Cerebellar nuclear complex (tissue), 1 donor: ENCODE measurements at places on chromosomes 13 and 19.

DNA sequence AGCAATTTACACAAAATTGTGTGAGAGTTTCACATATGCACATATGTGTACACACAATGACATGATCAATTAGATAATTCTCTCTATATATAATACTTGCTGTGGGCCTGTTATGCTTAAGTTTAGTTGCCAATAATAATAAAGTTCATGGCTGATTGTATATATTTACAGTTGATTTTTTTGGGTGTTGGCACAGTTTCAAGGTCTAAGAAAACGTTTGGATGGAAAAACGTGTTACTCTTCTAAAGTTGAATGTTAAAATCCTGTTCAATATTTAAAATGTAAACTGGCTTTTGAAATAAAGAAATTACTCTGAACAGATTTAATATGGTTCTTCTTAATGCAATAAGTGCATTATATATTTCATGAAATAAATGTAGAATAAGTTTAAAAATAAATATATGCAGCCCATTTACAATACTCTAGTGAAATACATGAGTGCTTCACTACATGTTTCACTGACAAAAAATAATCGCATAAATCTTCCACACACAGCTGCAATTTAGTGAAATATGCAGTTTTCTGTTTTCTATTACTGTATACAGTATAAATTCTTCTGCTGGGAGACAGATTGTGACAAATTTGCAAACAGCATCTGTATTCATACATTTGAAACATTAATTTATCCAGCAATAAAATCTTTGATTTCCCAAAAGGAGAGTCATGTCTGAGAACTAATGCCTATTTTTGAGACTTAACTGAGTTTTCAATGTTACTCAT lies 586.9 kb upstream of the KLHL1 start:
- no peak for DNase-seq

- DNase-seq, result no peak
Measured at GRCh38 chr13:111122056-111122455, 6.9 kb downstream of the ARHGEF7 start.

DNA sequence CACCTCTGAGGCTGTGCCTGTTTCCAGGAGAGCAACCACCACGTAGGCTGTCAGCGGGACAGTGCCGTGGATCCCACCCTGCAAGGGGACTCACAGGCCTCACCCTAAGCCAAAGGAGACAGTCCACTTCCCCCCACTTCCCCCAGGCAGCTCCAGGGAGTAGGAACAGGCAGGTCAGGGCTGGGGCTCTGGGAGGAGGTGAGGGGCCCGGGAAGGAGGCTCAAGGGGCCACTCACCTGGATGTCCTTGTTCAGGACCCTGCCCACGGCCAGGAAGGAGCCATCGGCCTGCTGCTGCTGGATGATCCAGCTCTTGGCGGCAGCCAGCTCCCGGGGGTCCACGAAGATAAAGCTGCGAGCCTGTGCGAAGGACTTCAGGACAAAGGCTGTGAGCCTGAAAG lies 25.6 kb downstream of the F2RL3 start:
- no peak for DNase-seq

GRCh38 chr19:46271481-46272197 lies 25.2 kb upstream of the HIF3A start:
- no peak for DNase-seq

GRCh38 chr19:21127898-21128297 lies 13.9 kb upstream of the ZNF431 start:
- DNase-seq, result no peak

DNA sequence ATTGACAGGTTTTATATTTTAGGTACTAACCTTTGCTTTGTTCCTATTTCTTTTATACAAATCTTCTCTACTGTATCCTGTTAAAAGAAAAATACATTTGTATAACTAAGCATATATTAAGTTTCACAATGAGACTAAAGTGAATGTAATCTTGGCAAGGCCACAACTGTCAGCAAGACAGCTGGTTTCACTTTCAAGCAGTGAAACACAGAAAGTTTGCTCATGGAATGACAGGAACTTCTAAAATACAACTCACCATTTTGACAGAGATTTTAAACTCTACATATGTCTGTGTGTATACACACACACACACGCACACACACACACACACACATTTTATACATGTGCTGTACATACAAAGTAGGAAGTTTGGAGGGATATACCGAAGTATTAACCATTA lies 53.3 kb downstream of the PARP4 start:
- DNase-seq, result no peak

GRCh38 chr19:1259206-1259875 lies 9.8 kb upstream of the CIRBP start:
- DNase-seq, result no peak

DNA sequence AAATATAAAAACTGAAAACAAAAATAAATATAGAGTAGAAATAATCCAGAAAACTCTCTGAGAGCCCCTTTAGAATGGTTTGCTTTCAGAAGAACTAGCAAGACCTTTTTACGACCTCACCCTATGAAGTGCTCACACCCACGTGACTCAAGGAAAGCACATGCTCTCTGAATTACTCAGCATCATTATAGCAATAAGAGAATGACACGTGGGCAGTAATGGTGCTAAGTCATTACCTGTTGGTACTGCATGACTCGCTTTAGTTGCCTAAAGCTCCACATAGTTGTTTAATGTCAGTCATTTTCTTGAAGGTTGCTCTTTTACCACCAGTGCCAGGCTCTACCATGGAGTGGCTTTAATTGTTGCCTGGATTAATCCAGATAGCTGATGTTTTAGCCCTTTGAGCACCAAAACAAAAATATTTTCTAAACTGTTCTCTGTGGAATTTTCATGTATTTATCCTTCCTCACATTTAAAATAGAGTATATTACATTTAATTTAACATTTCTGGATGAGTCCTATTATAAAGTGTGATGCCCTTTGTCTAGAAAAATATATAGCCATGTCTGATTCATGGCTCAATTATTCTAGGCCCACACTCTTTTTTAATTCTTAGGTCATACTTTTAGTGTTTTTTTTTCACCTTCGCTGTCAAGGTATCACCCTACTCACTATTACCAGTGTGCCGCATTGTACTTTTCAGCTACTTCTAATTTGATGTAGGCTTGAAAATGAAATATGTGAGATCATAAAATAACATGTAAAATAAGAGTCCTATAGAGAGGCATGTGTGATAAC lies 56.8 kb downstream of the THSD1 start:
- DNase-seq, result no peak

DNA sequence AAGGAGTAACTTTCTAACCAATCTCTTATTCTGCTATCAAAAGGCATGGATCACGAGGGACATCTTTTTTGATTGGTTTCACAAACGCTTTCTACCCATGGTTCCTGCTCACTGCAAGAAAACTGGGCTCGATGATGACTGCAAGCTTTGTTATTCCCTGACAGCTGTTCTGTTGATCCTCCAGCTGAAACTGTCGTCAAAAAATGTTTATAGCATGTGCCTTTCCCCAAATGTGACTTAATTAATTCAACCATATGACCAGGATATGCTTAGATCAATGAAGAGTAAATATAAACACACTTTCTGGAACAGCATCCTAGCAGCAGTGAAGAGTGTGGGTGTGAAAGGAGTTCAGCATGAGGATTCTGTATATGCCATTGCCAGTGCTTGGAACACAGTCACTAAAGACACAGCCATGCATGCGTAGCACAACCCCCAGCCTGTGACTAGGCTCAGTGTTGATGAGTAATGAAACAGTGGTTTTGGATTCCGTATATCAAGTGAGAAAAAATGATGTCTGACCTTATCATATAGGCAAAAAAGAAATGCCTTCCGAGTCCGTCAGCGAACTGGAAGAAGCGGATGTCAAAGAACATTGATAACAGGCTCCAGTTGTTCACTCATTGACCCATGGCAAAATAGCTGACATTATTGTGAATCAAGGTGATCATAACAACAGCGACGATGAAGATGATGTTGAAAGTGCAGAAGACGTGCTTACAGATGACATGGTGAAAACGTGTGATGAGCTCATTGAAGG lies 347.4 kb downstream of the FGF9 start:
- DNase-seq, result no peak

GRCh38 chr13:89966524-89966923 lies 1381.0 kb upstream of the MIR17HG start:
- DNase-seq, result no peak

DNA sequence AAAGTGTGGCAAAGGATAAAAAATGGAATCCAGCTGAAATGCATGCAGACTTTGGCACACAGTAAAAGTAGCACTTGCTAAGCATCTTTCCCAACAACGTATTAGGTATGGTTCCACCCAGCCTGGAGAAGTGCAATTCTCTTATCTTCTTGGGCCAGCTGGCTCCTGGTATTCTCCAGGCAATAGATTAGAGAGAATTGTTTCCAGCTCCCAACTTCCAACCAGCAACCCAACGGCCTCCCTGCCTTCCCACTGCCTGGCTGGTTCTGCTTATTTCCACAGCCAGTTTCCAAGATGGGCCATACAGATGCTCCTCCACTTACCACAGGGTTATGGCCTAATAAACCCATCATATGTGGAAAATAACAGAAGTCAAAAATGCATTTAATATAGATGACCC lies 133.4 kb downstream of the OXGR1 start:
- DNase-seq, result no peak

- DNase-seq, result no peak
Measured at GRCh38 chr19:38263689-38264485, 486 bp upstream of the SPINT2 start.

DNA sequence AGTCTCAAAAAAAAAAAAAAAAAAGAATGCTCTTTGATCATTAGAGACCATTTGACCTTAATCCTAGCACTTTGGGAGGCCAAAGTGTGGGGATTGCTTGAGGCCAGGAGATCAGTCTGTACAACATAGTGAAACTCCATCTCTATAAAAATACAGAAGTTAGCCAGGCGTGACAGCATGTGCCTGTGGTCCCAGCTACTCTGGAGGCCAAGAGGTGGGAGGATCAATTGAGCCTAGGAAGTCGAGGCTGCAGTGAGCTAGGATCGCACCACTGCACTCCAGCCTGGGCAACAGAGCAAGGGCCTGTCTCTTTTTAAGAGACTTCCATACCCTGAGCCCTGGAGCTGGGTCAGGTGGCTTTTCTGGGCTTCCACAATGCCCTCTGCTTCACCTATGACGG lies 11.5 kb upstream of the COLGALT1 start:
- DNase-seq, result no peak

- DNase-seq, result peak; percentile 13
Measured at GRCh38 chr13:112587764-112588489, at the start of gene TUBGCP3. Gene TUBGCP3 (minus strand): TSS chr13:112588153. CDS start chr13:112587980, 173 bp downstream.

DNA sequence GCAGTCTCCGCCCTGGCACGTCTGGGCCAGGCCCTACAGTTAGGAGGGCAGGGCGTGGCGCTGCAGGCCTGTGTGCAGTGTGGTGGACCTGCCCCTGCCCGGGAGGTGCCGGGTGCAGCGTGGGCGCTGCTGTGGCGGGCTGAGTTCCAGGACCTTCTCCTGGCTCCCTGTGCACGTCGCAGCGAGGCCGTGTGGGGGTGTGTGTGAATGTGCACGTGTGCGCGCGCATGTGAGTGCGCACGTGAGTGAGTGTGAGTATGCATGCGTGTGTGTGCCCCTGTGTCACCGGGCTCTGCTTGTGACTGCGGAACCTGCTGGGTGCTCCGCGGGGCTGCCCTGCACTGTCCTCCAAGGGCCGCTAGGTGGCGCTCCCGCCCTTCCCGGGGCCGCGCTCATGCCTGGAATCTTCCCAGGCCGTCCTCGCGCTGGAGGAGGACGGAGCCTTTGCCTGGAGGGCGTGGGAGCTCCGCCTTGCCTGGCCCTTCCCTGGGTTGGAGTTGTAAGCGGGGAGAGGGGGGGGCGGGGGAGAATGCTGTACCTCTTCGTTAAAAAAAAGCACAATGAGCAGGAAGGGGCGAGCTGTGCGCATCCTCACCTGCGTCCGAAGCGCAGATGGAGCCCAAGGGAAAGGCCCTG lies 79.3 kb downstream of the KDM4B start:
- DNase-seq, result no peak
